ENCODE measurements at places on chromosomes 3 and 15.
A peak's percentile ranks its signal among the peaks of the same experiment; 100 is the strongest.

DNA sequence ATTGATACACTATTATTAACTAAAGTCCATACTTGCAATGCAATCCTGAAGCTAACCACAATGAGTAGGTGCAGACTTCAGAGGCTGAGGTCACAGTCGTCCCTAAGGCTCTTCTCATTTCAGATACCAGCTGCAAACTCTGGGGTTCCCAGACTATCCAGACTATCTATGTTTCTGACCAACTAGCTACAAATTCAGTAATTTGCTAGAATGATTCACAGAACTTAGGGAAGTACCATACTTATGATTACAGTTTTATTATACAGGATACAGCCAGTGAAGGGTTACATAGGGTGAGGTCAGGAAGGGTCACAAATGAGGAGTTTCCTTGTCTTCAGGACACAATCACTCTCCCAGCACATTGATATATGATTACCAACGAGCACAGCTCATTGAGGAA, 36.5 kb downstream of the PPM1L start:
- no peak for DNase-seq

GRCh38 chr3:66644549-66644948, 143.7 kb upstream of the LRIG1 start:
- no peak for DNase-seq

DNA sequence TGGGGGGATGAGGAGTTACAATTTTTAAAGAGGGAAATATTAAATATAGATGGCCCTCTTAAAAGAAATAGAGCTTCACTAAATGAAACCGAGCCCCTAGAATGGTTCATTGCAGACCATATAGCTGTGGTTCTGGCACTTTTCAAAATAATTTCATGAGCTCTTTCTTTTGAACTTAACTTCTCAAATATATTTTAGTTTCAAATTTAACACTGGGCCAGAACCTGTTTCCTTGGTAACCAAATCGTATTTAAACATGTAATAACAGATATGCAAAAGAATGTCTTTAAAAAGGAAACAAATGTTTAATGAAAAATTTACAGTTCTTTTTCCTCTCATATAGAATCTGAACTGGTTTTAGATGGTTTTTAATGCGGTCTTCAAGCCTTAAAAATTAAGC, 20.1 kb downstream of the ZBTB38 start:
- no peak for DNase-seq

- no peak for DNase-seq
Observed at GRCh38 chr3:2727101-2727500, 383.1 kb downstream of the IL5RA start.

- DNase-seq = no peak
Observed at GRCh38 chr3:29167180-29167579, 113.7 kb upstream of the RBMS3 start.

GRCh38 chr15:44647637-44648036, 15.8 kb downstream of the SPG11 start:
- no peak for DNase-seq

DNA sequence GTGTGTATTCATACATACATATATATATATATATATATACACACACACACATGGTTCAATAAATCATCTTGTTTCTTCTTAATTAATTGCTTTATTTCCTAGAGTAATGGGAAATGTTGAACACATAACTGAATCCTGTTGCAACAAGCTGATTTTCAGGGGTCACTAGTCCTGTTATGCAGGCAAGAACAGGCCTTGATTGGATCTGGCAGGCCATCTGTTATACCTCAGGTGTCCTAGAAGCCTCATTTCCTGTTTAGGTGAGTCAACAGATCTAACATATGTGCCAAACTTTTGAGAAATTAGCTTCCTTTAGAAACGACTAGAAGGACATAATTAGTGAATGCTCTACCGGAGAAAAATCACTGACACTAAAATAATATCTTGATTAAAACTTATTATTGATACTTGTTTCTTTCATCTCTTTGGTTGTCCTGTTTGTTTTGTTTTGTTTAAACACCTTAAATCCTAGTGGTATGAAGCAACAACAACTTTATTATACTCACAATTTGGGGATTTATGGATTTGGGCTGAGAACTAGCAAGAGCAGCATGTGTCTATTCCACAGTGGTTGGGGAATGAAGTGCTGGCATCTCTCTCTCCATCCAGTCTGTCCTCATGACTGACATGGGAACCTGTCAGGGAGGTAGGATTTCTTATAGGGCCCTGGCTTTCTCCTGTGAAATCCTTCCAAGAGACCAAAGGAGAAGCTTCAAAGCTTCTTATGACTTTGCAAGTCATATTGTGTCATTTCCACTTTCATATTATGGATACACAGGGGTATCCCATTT, 552.6 kb downstream of the NSUN3 start:
- DNase-seq = no peak

DNA sequence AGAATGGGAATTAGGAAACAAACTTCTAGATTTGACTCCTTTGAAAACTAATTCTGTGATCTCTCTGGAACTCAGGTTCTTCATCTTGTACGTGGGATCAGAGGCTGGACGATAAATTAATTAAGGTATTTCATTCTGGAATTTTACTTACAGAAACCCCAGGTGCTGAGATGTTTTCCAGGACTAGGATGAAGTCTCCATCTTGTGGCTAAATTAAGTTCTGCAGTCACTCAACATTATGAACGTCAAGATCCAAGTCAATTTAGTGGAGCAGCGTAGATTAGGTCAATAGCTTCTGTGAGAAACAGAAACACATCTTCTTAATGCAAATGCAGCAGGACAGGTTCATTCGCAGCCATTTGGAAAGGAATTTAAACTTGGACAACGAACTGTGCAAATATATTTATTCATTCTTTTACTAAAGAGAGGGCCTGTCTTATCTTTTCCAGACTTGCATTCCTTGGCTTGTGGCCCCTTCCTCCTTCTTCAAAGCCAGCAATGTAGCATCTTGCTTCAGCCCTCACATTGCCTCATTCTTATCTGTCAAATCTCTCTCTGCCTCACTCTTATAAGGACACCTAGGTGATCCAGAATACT, 26.7 kb upstream of the TMC3 start:
- no peak for DNase-seq

- no peak for DNase-seq
Observed at GRCh38 chr15:29470794-29471193, 201.2 kb upstream of the NSMCE3 start.

DNA sequence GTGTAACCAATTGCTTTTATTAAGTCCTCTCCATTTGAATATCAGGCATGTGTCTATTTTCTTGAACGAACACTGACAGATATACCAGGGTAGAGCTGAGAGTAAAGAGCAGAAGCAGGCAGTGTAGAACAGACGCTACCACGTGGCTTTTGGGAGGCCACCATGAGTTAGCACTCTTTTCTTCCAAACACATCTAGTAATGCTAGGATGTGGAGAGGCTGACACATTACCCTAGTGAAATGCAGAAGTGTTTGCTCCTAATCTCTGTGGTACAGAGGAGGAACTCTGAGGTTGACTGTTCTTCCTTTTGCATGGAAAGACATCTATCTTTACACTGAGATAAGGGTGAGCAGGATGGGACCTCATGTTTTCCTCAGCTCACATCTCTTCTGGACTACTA, 216.3 kb downstream of the SATB1 start:
- no peak for DNase-seq

- DNase-seq = no peak
Observed at GRCh38 chr3:59245859-59246501, 196.2 kb upstream of the CFAP20DC start.

DNA sequence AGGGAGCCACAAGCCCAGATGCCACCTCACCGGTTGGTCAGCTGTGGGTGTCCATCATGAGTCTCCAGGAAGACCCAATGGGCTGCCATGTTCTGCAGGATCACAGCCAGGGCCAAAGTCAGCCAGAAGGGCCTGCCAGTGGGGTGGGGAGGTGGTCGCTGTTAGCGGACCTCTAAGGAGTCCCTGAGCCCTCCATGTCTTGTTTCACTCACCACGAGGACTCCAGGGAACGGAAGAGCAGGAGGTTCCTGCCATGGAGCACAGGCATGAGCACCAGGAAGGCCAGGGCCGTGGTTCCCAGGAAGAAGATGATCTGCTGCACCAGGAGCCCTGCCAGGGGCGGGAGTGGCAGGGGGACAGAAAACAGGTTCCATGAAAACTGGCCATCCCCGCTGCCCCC, 8.6 kb downstream of the ISLR start:
- DNase-seq = no peak

GRCh38 chr3:112308151-112308911, 14.3 kb upstream of the SLC9C1 start:
- DNase-seq = peak; percentile 18

DNA sequence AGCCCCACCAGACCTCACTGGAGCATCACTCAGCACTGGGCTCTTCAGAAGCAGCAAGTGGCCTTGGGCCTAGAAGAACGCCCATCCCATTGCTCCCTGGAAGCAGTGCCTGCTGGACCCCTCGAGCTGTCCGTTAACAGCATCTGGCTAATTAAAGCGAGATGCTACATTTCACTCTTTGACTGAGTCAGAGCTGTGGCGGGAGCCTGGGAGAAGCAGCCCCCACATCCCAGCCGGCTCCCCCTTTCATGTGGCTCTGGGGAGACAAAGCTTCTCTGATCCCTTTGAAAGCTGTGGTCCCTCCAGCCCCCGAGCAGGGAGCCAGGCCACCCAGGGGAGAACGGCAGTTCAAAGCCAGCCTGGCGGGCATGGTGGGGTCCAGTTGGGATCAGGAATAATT, 103.7 kb downstream of the MEGF11 start:
- DNase-seq = no peak

DNA sequence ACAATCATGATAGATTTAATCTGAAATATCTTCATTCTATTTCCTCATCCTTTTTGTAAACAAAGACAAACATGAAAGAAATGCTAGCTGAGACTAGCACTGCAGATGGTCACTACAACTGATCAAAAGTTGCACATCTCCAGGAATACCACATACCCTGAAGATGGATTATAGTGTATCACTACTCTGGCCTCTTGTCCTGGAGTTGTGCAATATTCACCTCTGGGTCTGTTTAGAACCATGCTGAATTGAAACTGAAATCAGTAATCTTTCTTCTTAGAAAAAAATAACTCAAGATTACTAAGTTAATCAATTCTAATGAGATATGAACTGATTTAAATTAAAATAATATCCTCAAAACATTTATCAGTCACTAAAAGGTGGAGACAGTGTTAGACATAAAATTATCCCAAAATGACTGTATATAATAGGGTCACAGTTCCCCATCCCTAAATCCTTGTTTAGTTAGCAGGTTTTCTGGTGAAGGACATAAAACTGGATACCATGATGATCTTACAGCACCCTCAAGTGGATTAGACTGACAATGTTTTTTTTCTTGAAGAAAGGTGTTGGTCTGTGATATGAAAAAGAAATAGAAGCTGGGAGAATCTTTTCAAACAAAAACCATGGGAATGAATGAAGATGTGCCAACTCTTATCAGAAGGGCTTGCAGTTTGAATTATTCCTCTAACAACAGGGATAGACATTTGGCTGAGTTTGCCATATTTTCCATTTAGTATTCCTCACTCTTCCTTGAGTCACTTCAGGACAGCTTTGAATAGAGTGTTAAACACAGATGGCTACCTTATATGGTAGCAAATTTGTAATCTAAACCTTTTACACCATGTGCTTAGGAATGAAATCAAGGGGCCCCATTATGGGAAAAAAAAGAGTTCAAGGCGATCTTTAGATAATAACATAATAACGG, 7.1 kb upstream of the TTC14 start:
- peak; percentile 61 for DNase-seq

- DNase-seq = no peak
Observed at GRCh38 chr3:16124636-16125035, 49.8 kb upstream of the GALNT15 start.

DNA sequence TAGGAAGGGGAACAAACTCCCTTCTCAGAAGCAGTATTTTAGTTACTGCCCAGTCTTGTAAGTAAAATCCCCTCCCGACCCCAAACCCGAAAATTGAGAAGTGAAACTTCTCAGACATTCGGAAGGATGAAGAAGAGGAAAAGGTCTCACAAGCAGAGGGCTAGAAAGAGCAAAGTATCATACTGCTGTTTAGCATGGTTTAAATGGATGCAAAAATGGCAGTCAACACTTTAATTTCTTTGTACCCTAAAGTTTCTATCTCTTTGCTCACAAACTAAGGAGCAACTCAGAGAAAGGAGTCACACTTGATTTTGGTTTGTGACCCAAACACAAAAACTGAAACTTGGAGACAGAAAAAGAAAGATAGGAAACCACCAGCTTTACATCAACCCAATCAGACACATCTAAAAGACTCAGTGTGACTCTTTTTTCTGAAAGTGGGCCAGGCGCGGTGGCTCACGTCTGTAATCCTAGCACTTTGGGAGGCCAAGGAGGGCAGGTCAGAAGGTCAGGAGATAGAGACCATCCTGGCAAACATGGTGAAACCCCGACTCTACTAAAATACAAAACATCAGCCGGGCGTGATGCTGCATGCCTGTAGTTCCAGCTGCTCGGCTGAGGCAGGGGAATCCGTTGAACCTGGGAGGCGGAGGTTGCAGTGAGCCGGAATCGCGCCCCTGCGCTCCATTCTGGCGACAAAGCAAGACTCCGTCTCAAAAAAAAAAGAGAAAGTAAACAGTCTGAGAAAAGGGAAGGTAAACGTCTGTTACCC, 63.2 kb upstream of the ATP11B start:
- no peak for DNase-seq

GRCh38 chr3:55895897-55896566, 408.9 kb upstream of the WNT5A start:
- DNase-seq = no peak

DNA sequence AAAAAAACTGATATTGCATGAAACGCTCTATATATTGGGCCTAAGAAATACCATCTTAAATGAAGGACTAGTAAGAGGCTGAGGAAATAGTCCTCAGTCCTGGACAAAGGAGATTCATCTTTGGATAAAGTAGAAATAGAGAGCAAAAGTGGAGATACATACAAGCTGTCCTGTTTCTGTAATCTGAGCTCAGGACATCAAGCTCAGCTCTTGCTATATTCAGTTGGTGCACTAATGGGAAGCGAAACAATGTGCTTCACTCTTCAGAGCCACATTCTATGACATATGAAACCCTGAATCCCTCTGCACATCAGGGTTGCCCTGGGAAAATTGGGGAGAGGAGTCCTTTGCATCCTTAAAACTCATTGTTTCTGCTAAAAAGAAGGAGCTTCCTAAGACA, 290.7 kb downstream of the VPS13C start:
- no peak for DNase-seq

DNA sequence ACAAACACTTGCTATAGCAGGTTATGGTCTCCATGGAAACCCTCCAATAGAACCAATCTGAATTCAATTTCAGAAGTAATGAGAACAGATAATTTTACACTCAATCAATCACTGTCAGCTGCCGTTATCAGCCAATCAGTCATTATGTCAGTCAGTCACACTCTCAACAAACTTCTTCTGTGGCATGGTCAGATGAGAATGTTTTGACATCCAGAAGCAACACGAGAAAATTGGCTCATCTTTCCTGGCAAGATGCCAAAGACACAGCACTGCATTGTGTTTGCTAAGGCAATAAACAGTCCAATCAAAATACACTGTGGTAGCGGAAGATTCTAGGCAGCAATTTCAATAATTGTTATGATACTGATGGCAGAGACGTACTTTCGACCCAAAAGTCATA, 190.7 kb downstream of the RORA start:
- DNase-seq = peak; percentile 42

Data from SHP77 treated with DMSO at 0.1 percent for 48 hours (cell line).